ENCODE measurements at places on chromosomes 4 and X. TPM values are rescaled to one million over a fixed set of nuclear protein-coding genes. Genes with fewer than 3 reads are reported as not detected.

The SHROOM3 gene
- total RNA-seq = 9.8 TPM

The HSD17B11 gene
- total RNA-seq = 46.9 TPM

DNA sequence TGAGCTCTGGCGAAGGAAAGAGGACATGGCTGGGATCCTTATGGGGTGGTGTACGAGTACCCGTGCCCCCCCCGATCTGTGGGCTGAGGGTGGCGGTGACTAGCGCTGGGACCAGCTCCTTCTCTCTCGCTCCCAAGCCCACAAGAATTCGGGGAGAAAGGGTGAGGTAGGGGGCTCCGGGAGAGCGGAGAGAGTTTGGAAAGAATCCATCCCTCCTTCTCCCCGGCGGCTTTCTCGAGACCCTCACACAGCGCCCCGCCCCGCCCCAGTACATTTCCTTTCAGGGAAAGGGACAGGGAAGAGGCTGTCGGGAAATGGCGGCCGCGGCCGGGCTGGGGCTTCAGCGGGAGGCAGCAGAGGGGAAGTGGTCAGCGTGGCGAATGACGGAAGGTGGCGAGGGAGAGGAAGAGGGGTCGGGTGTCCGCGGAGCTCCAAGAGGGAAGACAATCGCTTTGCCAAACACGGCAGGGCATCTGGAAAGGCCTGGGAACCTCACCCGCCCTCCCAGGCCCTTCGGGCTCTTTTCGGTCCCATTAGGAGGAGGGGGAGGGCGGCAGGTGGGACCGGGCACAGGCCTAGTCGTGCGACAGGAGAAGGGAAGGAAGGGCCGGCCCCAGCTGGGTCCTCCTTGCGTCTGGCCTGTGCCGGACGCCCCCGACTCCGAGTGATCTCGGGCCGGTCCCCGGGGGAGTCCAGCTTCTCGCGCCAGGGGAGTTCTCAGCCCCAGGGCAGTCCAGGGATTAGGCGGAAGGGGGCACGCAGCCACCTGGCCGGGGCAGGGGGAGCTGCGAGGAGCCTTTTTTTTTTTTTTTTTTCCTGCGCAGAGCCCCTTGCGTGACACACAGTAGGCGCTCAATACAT, 10.2 kb downstream of the HNRNPH2 start:
- peak; percentile 62 for DNase-seq
- H3K27ac ChIP-seq = peak overlapping the region; percentile 81
- peaks cover 6% of the 10 kb centered on the region for H3K4me1 ChIP-seq
- no peaks in the 10 kb centered on the region for H3K36me3 ChIP-seq

DNA sequence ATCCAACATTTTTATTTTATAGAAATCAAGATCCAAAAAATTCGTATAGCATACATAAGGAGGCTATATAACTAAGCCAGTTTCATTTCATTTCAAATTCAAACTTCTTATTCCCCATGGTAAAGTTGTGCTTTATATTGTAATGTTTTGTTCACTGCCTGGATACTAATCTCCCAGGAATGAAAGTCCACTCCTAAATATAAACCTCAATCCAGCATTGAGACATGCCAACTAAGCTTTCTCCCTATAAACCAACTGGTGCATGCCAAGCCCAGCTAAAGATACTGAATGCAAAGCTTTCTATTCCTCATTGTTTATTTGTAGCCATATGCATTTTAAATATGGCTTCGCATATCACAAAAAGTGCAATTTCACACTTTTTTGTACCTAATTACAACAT, 63.8 kb upstream of the INPP4B start:
- H3K36me3 ChIP-seq = no peaks in the 10 kb centered on the region
- H3K4me3 ChIP-seq = no peak overlapping the region
- no peak overlapping the region for H3K27ac ChIP-seq

All from osteoblast (primary cell).